ENCODE measurements at places on chromosomes 6 and 20.

DNA sequence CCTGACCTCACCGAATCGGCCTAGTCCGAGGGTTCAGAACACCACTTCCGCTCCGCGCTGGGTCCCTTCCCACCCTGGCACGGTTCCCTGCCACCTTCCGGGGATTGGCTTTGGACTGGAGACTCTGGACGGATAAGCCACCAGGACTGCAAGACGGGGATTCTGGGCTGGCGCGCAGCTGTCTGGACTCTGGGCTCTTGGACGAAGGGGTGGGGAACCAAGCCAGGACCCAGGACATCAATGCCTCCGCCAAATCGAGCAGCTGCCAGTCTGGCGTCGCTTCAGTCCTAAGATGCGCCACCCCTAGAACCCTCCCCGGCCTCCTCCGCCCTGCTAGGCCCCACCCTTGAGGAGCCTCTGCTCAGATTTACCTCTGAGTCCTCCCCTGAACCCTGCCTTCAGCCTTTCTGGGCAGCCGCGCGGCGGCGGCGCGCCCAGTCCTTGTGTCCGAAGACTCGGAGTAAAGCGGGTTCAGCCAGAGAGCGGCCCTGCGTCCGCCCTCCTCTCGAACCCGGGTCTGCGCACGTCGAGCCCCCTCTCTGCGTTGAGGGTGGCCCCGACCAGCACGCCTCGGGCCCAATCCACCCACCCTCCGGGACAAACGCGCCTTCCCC lies 1.2 kb downstream of the KCNK17 start:
- DNase-seq: no peak

GRCh38 chr6:9606435-9607134 lies 808.3 kb downstream of the TFAP2A start:
- no peak for DNase-seq

GRCh38 chr6:157236040-157236725 lies 87.1 kb downstream of the TMEM242 start:
- no peak for DNase-seq

GRCh38 chr6:123016431-123017103 lies 20.5 kb downstream of the CLVS2 start:
- no peak for DNase-seq

GRCh38 chr6:16762550-16763477 lies 1.6 kb upstream of the ATXN1 start:
- peak; percentile 70 for DNase-seq

DNA sequence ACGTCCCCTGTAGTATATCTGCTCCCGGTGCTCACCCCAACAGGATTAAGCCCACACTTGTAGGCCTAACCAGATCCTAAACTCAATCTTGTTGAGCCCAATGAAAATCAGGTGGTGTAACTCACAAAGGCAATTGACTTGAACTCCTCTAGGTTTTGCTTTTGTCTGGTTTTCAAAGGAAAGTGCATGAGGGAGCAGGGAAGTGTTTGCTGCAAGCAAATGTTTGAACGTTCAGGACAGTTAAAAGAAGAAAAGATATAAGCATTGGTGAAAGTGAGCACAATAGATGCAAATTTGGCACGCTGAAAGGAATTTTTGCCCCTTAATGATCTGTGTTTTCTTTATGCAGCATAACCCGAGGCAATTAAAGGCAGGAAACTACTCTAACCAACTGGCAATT lies 212.6 kb downstream of the PLCB1 start:
- DNase-seq: no peak

- DNase-seq: no peak
Measured at GRCh38 chr6:140071601-140072062, 697.2 kb upstream of the CITED2 start.

DNA sequence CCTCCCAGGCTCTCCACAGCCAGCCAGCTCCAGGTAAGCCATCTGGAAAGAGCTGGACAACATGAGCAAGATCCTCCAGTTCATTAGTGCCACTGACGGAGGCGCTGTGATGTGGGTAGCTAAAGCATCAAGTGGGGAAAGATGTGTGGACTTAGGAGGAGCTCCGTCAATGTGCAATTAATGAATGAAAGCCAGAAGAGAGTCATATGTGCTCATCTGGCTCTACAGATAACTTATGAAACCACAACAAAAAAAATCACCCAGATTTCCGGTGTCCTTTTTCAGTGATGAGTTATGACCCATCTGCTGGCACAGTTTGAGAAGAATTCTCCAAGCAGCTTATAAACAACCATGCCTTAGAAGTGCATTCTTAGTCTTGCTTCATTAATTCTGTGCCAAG lies 311.7 kb upstream of the PLCB4 start:
- DNase-seq: no peak

DNA sequence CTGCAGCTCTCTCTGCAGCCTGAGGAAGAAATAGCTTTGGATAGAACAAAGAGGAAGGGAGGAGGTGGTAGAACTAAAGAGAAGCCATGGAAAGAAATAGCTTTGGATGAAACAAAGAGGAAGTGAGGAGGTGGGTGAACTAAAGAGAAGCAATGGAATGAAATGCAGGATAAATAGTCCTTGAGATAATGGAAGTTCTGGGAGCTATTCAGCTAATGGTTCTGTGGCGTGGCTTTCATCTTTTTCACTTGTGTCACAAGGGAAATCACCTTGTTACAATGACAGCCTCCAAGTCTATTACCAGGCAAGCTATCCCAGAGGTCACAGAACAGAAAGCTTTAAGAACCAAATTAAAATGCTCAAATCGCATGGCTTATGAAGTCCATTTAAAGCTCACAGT lies 141.3 kb upstream of the ARG1 start:
- no peak for DNase-seq

DNA sequence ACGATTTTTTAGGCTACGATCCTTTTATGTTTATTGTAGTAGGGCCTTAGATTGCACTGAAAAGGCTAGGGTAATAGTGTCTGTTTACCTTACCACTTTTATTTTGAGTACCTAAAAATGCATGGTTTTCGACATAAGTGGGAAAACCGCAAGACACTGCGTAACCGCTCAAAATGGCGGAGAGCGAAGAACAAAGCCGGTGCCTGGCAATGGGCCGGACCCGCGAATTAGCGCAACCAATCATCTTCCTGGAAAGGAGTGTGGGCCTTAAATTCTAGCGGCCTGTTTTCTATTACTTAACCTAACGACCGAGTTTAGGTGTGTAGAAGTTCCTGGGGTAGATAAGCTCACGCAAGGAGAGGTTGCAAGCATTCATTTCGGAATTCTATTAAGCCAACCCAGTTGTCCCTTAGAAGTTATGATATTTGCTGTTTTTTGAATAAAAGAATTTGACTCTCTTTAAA lies 118.0 kb downstream of the HFE start:
- DNase-seq: peak; percentile 71

DNA sequence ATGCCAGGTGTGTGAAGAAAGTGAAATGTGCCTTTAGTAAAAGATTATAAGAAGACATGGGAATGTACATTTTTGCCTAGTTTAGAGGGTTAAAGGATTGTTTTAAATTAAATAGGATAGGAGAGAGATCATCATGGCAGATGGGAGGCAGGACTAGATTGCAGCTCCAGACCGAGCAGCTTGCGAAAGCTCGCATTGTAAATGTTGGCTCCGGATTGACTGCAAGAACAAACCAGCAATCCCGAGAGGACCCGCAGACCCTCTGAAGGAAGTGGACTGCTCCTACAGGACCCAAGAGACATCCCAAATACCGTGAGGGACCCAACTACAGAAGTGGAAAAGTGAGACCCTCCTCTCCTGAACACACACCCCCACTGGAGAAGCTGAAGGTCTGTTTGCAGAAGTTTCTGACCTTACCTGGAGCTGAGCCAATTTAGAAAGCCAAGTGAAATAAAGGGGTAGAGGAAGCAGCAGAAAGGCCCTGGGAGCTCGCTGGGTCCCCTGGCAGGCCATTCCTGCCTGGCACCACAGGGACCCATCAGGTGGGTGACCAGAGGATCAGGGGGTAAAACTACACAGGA lies 30.0 kb upstream of the TPD52L1 start:
- no peak for DNase-seq

DNA sequence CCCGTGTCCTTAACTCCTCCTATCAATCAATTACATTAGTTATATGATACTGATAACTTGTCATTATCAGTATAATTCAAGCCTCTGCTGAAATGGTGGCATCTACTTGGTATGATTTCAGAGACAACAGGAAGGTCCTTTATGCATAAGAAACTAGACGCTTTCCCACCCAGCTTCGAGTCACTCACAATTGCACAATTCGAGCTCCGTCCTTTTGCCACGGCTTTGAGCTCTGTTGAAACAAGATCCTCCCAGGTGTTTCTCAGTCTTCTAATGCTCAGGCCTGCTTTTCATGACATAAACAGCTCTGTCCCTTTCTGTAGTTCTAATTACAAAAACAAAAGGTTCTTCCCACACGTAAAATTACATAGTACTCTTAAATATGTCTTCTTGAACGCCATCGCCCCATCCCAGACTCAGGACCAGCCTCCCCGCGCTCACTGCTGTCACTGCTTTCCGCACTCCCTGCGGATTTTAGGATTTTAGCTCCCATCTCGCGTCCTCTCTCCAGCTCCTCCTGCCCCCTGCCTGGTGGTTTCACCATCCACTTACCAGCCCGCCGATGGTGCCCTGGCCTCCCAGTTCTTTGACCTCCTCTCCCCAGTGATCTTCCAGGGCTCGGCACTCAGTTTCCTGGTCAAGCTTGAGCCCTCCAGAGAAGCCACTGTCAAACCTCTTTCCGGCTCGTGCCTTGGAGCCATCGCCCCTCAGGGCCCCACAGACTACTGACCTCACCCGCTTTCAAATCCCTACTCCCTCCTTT lies 23.2 kb upstream of the PNPLA1 start:
- peak; percentile 3 for DNase-seq

- DNase-seq: peak; percentile 96
Measured at GRCh38 chr6:139983555-139984276, 609.3 kb upstream of the CITED2 start.

DNA sequence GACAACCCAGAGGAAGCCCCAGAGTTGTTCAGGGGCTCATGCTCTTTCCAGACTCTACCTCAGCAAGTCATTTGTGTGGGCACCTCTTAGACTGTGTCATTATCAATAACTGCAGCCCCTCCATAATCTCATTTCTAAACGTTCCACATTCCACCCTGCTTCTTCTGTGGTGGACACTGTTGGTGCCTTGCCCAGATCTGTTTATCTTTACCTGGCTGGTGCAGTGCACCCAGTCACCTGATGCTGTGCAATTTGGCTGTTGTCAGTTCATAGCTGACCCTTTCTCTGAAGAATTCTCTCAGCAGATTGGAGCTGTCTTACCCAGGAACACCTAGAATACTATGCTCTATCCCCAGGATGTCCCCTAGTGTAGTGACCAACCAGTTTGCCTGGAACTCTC lies 80.0 kb downstream of the ATRN start:
- no peak for DNase-seq

GRCh38 chr6:10395704-10396546 lies 18.9 kb downstream of the TFAP2A start:
- DNase-seq: no peak

DNA sequence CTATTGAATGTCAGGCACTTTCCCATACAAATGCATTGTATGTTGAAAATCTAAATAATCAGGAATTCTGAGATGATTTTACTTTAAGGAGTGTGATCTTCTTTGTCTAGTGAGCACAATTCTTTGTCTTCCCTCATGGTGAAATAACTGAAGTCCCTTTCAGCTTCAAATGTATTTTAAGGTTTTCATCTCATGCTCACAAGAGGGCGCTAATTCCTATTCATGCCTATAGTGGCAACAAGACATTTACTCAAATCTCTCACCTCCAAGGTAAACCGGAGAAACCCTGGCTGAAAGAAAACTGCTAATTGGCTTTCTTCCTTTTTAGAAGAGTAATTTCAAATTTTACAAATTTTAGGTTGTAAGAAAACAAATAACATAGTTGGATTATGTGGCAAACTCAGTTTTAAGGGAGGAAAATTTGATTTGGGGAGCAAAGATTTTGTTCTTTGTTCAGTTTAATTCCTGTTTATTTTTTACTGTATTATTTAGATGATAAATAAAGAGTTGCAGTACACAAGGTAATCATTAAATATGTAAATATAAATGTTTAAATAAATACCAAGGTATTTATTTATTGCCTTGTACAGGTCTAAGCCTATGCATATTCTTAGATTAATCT lies 69.1 kb downstream of the SLC35F1 start:
- DNase-seq: peak; percentile 18

DNA sequence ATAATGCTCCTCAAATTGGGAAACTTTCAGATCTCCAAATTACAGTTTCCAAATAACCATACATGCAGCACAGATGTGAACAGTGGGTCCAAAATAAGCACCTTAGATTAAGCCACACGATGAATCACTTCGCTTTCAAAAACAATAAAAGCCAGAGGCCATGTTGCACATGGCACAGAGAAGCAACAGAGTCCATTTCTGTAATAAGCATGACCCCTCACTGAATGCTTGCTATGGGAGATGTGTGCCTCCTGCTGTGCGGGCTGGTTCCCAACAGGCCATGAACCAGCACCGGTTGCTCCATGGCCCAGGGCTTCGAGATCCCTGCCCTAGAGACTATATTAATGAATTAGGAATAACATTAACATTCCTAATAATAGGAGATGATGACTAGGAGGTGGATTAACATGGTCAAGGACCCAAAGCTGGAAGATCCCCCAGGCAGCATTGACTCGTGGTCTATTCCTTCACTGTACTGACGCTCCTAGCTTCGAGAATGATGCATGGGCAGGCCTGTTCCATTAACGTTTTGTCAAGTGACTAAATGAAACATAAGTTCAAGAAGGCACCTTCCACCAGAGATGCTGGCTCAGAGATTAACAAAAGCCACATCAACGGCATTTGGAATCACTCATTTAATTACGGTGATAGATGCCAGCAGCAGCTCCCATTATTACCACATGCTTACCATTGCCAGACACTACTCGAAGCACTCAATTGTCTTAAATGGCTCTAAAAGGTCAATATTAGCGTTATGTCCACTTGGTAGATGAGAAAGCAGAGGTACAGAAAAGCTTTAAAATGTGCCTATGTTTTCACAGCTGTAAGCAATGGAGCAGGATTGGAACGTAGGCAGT lies 470.6 kb upstream of the AGPAT4 start:
- DNase-seq: no peak

DNA sequence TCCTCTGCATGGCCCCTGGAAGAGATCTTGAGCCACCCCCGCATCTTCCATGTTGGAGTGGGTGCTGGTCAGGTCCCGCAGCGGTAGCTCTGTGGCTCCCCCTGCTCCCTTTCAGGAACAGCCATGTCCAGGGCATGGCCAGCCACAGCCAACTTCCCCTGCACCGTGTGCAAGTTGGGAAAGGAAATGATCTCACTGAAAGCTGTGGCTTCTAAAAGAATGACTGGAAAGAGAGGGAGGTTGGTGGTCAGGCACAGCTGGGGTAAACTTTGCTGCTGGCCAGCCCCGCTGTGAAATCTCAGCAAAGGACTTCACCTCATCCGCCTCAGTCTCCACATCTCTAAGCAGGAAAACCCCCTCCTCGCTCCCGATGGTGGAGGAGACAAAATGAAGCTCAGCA lies 153.6 kb upstream of the CST7 start:
- no peak for DNase-seq
